Epithelial cell of prostate (primary cell): ENCODE measurements at places on chromosomes 16 and 17.
A peak's percentile ranks its signal among the peaks of the same experiment; 100 is the strongest.

DNA sequence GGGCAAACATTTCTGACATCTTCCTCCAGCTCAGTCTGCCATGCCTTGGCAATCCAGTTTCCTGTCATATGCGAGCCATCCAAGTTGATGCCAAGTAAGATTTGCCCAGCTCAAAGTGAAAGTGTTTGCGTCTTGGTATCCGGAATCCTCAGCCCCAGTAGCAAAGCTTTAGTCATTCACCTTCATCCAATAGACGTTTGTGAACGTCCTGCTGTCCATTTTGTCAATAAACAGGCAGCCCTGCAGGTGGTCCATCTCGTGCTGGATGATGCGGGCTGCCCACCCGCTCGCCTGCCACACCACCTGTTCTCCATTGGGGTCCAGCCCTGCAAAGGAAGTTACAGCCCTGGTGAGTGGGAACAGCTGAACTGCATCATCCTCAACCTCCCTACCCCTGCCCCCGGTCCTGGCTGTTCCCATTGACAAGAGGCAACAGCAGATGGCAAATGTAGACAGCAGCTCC lies 1.5 kb downstream of the PDF start:
- DNase-seq: no peak

GRCh38 chr17:16486373-16487250 lies 5.4 kb downstream of the LRRC75A start:
- peak; percentile 40 for DNase-seq

- DNase-seq: no peak
Observed at GRCh38 chr17:21378553-21378952, 2.4 kb downstream of the KCNJ12 start.

GRCh38 chr17:50866261-50866949 lies at the start of gene TOB1:
TSS of gene TOB1 (minus strand) at chr17:50866354. CDS start at chr17:50864017, 2,337 bp downstream.
- DNase-seq: peak; percentile 87

DNA sequence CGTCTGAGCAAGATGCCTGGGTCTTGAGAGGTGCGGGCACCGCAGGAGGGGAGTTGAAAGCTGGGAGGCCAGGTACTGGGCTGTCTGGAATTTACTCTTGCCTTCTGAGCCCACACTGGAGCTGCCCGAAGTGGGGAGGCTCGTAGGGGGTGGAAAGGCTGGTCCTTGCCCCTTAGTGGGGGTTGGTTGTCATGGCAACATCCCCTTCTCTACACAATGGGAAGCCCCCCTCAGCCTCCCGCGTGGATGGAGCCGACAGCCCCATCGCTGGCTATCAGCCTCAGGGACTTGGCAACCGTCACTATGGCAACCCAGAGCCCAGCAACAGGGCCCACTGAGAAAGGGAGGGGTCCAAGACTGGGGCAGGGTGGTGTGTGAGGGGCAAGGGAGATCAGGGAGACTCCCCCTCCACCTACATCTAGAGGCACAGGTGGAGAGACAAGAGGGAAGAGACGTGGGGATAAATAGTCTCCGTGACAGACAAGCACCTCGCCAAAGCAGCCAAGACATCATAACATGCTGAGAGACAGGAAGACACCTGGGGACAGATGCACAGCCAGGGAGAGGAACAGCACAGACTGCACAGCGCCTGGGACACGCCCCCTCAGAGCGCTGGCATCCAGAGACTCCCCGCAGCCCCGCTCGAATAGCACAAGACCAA lies 5.3 kb upstream of the DNAH2 start:
- no peak for DNase-seq

DNA sequence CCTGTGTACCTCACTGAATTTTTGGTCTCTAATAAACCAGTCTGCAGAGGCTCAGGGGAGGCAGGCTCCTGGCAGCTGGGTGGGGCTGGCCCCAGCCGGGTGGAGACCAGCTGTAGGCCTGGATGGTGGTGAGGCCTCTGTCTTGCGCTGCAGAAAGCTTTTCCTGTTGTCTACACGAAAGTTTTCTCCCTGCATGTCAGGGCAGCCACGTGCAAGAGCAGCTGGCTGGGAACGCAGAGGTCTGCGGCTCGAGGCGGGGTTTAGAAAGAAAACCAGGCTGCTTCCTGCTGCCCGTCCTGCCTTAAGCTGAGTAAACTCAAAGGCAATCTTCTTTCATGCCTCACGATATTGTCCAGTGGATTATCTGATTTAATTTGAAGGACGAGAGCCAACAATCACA lies 2.4 kb downstream of the SERPINF1 start:
- DNase-seq: peak; percentile 49

DNA sequence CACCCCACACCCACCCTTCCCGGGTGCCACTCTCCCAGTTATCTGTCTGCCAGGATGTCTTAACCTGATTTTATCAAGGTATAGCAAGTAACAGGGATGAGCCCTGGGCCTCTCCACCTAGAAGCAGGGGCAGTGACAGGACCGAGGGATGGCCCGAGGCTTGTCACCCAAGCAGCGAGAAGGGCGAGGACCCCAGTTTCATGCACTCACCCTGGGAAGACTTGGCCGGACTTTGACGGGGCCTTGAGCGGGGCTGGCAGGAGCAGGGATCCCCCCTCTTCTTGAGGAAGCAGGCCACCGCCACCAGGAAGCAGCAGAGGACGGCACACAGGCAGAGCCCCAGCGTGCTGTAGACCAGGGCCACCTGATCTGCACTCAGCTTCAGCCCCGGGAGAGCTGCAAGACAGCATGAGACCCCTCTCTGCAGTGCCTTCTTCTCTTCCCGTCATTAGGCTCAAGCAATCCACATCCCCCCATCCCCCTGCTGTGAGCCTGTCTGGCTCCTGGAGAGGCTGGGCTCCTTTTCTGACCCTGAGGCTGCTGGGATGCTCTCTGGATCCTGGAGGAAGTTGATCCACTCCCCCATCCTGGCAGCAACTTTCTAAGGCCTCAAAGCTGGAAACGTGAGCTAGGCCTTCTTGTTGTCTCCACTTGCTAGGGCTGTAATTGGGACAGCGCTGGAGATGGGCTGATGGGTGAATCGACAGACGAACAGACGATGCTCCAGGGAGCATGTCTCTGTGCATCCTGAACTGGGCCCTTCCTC lies 31.6 kb downstream of the TNFRSF13B start:
- DNase-seq: no peak

DNA sequence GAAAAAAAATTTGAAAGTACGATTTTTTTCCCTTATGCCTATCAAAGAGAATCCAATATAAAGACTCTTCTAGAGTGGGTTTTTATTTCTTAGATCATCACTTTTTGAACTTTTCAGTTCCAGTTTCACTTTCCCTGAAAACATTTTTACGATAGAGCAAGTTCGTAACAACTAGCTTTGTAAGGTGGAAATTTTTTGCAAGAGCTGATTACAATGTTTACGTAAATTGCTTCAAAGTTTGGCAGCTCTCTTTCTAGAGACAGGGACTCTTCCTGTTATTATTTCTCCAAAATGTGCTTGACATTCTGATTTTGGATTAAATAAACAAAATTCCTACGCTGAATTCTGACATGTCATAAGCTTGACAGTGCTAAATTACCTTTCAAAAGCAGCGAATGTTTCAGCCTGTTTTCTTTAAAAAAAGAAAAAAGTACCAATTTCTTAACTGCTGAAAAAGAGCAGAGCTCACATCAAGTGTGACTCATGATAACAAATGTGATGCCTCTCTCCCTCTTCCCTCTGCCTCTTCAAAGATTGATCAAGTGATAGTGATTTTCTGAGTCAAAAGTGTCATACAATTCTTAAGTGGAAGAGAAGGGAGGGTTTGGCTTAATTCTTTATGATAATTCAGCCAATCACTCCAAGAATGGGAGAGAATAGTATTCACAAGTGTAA lies 175.2 kb downstream of the KCNJ2 start:
- DNase-seq: no peak

GRCh38 chr17:61423967-61424649 lies 24.5 kb downstream of the TBX2 start:
- DNase-seq: no peak

DNA sequence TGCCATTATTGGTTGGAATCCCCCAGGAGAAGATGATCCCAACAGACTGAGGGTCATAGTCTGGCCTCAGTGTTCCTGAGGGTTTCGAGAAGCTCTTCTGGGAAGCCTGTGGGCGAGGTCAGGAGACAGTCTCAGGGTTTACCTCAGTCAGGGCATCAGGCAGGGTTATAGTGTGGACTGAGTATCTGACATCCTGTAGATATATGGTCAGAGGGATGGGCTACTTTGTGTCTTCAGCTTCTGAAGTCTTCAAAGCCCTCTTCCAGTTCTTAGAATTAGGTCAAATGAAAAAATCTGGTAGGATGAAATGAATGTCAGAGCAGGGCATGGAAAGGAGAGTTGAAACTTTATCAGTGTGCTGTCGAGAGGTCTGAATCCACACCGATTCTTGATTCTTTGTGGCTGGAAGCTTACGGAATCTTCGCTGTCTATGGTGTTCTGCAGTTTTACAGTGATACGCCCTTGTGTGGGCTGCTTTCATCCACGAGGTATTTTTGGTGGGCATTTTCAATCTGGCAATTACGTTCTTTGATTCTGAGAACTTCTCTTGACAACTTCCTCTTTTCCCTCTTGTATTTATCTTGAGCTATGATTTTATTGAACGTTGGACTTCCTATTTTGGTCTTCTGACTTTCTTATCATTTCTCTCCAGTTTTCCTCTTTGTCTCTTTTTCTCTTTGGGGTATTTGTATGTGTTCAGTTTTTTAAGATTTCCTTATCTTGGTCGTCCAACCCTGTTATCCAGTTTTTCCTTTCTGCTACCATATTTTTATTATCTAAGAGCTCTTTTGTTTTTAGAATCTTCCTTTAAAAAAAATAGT lies 30.4 kb downstream of the BPTF start:
- no peak for DNase-seq

DNA sequence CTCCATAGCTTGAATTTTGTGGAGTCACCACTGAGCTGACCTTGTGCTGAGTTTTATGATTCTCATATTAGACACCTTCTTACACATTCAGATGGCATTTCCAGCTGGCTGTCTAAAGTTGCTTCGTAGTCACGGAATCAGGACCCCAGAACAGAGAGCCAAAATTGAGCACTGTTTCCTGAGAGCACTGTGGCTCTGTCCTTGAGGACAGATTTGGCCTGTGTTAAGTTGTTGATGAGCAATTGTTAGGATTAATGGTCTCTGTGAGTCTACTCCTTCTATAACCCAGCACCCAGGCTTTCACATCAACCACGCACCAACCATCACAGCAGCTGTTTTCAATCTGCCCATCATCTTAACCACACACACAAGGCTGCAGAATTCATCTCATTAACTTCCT lies 277.5 kb upstream of the HSBP1 start:
- no peak for DNase-seq

DNA sequence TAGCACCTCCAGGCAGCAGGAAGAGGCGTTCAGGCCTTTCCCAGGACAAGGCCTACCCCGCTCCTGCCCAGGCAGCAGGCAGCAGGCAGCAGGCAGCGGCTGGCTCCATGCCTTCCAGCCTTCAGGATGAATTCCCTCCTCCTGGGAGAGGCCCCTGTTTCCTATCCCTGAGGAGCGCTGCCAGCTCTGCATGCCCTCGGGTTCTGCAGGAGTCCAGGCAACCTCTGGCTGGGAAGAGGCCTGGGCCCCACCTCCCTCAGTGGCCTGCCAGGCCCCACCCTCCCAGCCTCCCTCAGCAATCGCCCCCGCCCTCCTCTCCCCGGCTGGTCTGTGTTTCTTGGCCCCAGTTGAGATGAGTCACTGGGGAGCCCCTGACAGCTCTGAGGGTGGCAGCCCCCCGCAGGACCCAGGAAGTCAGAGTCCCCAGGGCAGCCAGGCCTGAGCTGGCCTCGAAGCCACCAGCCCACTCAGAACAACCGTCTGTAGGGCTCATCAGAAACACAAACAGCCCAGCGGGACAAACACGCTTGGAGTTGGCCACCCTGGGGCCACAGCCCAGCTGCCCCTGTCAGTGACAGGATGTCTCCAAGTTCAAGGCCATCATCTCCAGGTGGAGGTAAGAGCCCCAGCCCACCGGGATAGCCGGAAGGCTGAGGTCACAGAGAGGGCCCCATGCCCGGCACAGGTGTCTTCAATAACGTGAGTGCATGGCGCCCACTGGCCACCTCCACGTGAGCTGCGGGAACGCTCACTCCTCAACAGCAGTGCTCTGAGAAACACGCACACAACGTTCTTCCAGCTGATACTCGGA lies 39.5 kb upstream of the CIBAR2 start:
- no peak for DNase-seq

GRCh38 chr16:19104607-19105006 lies 9.2 kb upstream of the ITPRIPL2 start:
- DNase-seq: no peak

- no peak for DNase-seq
Observed at GRCh38 chr17:7703584-7704479, 1.2 kb upstream of the EFNB3 start.

DNA sequence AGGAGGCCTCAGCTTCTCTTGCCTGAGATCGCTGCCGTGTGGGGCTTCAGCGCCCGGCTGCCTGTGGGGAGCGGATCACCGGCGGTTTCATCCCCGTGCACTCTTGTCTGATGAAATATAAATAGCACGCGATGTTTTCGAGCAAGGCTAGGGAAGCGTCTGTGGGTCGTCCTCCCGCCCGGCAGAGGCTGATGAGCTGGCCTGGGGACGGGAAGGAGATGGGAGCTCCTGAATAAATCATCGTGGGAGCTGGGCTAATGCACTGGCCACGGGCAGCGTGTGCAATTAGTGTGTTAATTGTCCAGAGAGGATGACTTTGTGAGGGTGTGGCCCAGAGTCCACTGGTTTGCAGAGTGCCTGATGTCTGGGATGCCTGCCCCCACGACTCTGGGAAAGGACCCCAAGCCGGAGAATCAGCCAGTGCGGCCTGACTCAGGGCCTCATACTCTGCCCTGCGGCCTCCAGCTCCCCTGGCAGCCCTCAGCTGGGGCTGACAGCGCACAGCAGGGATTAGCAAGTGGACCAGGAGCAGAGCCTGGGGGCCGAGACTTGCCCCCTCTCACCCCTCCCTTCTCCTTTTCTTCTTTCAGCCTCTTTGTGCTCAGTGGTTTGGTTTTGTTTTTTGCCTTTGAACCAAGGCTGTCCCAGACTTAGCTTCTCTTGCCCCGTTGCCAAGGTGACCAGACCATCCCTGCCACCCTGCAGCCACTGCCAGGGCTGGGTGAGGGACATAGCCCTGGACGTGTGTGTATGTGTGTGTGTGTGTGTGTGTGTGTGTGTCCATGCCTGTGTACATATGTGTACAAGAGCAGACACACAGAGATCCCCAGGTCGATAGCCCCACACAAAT lies 21.4 kb downstream of the KCNJ12 start:
- no peak for DNase-seq

- no peak for DNase-seq
Observed at GRCh38 chr17:75941442-75941819, 589 bp upstream of the FBF1 start.

DNA sequence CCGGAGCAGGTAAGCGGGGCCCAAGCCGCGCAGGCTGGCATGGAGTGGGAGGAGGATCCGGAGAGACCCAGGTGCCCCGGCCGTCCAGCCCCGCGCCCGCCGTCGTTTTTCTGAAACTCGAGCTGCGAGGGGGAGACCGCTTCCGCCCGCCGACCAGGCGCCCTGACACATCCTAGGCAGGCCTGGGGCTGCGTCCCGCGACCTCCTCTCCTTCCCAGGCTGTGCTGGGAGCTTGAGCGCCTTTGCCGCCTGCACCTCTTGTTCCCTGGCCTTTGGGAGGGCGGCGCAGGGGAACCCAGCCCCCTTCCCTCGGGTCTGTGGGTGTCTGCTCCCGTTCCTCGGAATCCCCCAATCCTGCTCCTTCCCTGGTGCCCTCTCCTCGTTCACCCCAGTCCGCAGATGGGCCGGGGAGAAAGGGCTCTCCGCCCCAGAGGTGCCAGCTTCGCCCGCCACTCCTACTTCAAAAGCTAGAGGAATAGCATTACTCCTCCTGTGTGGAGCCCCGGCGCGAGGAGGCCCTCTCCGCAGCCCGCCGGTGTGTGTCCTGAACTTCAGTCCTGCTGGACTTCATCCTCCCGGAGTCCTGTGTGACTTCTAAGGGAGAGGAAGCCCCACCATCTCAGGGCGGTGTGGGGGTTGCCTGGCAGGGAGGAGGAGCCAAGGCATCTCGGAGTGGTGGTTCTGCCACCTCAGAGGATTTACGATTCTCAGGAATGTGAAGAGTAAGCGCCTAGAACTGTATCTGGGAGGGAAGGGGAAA lies 1.0 kb downstream of the NHERF1 start:
- no peak for DNase-seq
